Cerebellar nuclear complex (tissue), 1 donor: ENCODE measurements at places on chromosomes 1 and 21.

DNA sequence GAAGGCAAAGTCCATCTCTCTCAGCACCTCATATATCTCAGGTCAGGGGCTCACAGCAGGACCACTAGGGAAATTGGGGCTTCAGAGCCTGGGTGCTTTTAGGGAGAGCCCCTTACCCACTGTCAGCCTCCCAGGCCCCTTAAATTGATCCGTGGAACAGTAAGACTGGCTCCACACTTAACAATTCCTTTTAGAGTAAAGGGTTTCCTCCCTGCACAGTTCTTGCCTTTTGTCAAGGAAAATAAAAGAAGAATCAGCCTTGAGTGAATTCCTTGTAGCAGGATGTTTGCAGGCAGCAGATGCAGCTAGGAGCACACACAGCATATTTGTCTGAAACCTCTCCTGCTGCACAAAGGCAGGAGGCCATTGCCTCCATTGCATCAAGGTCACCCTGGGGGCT lies 184.9 kb downstream of the SEC16B start:
- DNase-seq: no peak

- DNase-seq: no peak
These were observed 321.7 kb upstream of the PROX1 start for GRCh38 chr1:213666113-213666512.

DNA sequence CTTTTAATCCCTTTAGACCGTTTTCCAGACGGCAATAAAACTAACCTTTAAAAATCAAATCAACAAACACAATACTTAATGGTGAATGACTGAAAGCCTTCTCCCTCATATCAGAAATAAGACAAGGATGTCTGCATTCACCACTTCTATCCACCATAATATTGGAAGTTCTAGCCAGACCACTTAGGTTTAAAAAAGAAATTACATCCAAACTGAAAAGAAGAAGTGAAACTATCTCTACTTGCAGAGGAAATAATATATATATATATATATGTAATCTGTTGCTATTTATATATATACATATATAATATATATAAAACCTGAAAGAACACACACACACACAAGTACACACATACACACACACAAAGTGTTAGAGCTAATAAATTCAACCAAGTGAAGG lies 100.4 kb downstream of the BRINP3 start:
- no peak for DNase-seq

DNA sequence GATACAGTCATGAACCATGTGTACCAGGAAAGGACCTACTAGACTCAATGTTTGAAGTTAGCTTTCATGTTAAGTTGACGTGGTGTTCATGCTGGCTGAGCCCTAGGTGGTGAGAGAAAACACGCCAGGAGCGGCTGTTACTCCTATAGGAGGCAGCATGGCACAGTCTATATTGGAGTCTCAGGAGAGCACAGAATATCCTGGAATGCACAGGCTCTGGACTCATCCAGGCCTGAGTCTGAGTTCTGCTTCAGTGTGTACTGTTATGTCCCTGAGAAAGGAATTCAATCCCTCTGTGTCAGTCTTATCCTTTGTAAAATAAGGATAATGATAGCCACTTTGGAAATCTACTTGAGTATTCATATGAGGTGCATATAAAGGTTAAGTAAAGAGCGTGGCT lies 41.2 kb downstream of the DPT start:
- DNase-seq: no peak

- no peak for DNase-seq
These were observed 5.5 kb upstream of the NSUN4 start for GRCh38 chr1:46335081-46335480.

DNA sequence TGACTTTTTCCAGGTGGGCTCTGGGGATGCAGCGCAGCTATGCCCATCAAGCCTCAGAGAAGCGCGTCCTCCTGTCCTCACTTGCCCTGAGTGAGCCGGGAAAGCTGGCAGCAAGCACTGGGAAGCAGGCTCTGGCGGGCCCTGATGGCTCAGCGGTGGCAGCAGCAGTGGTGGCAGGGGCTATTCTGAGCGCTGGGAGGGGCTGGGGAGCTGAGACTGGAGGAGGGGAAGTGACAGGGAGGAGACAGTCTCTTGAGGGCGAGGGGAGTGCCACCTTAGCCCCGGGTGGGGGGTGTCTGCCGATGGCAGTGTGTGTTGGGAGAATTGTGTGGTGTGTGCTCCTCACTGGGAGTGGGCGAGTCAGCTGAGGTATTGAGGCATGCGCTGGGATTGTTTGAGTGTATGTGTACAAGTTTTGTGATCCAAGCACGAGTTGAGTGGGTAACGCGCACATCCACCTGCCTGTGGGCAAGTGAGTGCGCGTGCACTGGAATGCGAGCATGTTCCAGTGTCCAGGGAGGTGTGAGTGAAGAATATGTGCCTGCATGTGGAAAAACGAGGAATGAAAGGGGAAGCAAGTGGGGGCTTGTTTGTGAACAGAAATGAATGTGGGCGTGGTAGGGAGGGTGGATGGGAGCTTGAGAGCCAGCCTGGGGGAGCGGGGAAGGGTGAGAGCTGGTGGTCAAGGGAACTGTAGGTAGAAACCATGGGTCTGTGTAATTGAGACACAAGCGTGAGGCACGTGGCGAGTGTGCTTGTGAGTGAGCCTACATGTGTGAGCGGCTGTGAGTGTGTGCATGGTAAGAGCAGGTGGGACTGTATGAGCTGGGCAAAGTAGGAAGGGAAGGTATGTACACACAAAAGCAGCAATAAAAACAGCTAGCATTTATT lies 2.9 kb upstream of the FOXO6 start:
- no peak for DNase-seq

DNA sequence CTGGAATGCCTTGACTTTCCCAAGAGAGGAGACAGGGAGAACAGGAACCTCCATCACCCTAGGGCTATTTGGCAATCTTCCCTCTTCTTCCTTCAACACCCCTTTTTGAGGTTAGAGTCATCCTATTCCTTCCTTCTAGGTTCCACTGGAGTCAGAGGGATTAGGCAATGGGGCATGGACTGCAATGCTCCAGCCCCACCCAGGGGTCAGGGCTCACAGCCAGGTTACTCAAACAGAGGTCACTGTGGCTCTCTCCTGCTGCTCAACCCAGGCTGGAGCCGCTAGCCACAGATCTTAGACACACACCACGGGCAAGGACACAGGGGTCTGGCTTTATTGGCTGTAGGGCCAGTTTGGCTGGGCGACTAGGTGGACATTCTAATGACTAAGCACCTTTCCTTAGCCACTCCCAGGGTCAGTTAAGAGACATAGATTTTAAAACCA lies 145.5 kb upstream of the NRIP1 start:
- no peak for DNase-seq

GRCh38 chr1:76725864-76726619 lies 141.2 kb upstream of the ST6GALNAC5 start:
- no peak for DNase-seq

- DNase-seq: no peak
These were observed 2.4 kb downstream of the ALX3 start for GRCh38 chr1:110067893-110068645.

DNA sequence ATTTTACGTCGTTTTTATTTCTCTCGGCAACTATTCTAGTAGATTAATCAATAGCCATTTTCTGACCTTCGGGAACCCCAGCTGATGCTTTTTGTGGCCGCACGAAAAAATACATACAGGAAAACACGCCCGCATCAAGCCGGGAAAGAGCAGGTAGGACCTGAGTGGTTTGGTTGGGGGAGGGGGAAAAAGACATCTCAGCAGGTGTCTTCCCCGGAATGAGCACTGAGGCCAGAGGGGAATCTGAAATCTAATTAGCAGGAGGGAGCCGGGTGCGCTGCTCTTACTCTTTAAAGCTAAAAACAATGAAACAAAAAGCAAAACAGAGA lies 618 bp upstream of the FOXD3 start:
- DNase-seq: no peak

DNA sequence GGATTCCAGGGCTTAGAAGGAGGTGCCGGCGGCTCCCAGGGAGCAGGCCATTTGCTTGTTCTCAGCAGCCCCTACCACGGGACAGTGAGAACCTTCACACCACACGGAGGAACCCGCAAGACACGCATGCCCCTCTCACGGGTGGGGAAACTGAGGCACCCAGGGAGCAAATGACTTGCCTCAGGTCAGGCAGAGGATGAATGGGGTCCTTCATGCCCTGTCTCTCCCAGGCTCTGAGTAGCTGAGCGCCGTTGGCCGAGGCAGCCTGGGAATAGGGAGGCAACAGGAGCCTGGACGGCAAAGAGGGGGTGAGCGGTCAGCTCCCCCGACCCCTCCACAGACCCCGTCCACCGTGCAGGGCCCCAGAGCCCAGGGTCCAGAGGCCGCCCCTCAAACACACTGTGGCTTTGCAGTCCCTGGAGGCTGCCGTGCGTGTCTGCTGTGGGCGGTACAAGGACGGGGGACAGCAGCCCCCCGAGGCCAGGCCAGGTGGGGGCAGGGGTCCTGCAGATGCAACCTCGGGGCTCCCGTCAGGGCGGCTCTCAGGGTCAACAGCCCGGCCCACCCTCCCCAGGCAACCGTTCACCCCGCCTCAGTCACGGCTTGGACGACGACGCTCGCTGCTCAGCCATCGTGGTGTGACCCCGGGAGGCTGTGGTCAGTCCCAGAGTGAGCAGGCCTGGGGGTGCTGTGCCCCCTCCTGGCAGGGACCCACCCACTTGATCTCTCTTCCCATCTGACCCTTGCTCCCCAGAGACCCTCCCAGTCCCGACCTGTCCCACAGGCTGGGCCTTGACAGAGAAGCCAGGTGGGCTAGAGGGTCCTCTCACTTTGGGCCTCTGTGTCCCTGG lies 15.8 kb upstream of the COL6A2 start:
- DNase-seq: no peak

DNA sequence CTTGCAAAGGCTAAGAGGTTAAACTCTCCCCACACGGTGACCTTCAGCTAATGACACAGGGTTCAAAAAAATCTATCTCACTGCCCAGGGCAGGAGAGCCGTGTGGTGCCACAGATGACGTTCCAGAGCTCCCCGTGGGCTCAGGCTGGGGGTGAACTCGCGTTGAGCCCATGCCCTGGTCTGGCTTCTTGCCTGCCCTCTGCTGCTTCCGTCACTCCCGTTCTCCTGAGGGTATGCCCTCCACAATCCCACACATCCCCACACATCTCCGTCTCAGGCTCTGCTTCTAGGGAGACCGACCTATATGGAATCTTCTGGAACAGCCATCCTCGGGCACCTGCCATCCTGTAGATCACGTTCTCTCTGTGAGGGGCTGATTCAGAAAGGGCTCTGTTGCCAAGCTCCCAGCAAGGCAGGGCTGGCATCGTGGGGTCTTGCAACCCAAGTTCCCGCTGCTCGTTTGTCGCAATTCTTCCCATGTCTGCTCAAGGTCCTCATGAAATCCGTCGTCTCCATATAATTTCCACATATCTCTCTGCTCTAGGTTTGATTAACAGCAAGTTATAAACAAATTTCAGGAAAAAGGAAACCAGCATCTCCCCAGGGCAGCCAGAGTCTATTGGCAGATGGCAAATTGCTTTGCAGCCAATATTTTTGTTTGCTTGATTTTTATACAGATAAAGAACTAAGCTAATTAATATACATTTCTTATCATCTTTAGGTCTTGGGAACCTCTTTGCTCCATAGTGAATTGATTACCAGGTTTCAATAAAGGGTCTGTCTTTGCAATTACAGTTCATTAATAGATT lies 278.2 kb downstream of the PTPRU start:
- DNase-seq: no peak

DNA sequence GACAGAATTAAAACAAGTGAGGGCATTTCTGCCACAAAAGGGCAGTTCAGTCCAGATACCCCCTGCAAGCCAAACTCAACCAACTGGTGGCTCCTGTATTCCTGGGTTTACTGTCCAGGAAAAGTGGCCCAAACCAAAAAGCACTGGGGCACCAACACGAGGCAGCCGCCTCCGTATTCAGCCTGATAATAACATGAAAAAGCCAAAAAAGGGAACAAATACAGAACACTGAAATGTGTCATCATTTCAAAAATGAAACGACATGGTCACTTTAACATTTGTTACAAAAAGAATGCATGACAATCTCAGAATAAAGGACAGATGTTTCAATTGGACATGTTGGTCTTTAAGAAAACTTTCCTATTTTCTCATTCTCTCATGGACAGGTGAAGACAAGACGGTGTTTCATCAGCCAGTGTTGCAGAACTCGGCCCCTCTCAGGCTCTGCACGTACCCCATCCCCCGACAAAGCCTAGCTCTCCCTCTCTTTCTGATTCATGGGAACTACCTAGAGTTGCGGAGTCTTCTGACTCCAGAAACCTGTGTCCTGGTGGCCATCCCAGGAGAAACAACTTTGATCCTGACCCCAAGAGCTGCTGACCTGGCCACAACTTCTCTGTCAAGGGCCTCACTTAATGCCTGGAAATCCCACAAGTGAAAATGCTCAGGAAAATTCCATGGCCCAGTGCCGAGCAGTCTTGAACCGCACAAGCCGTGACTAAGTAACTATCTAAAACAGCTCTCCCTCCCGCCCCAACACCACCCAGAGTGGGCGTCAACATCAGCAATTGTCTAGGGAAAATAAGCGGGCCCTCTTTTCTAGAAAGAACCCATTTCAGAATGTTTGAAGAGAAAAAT lies 27.1 kb downstream of the ZBTB17 start:
- DNase-seq: no peak

DNA sequence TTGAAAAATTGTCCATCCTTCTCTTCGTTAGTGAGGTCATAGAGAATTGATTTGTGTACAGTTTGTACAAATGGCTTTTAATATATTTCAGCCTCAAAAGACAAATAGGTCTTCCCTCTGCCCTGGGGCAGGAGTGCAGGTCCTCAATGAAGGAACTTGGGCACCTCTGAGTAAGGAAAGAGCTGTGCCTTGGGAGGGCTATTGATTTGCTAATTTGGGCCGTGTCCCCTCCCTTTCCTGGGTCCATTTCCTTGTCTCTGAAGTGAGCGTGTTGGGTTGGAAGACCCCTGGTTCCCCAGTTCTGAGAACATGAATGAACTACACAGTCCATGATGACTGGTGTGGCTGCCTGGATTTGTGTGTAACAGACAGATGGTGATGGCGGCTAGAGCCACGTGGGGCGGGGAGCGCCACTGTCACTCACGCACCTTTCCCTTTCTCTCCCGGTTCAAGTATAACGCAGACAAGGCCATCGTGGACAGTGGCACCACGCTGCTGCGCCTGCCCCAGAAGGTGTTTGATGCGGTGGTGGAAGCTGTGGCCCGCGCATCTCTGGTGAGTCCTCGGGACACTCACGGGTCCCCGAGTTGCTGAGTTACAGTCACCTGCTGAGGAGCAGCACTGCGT lies 71.0 kb upstream of the FAM3B start:
- DNase-seq: no peak

GRCh38 chr1:90210633-90211491 lies 216.0 kb downstream of the ZNF326 start:
- no peak for DNase-seq

DNA sequence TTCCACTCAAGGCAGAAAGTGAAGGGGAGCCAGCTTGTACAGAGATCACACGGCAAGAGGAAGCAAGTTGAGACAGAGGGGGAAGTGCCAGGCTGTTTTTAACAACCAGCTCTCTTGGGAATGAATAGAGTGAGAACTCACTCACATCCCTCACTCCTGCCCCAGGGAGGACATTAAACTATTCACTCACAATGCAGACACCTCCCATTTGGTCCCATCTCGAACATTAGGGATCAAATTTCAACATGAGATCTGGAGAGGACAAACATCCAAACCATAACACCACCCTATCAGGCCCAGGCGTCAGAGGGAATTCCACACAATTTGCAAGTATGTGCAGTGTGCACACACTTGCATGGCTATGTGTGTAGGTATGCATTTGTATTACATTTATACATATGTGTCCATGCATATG lies 62.7 kb downstream of the DMAP1 start:
- DNase-seq: no peak

- DNase-seq: no peak
These were observed 113.9 kb downstream of the DSCAM start for GRCh38 chr21:40733024-40733397.
